ENCODE measurements at places on chromosomes 6 and 20. TPM values are rescaled to one million over a fixed set of nuclear protein-coding genes. Genes with fewer than 3 reads are reported as not detected.
A peak's percentile ranks its signal among the peaks of the same experiment; 100 is the strongest.

GRCh38 chr6:163738304-163738703 is 323.8 kb downstream of the QKI start:
- no peak for DNase-seq

Gene CLPSL2
- total RNA-seq = not detected

GRCh38 chr20:59667981-59668515 is 63.7 kb downstream of the PHACTR3 start:
- DNase-seq = no peak

- no peak for DNase-seq
Observed at GRCh38 chr20:18571578-18571977, 4.3 kb downstream of the SMIM26 start.

GRCh38 chr6:15444081-15444731 is 198.3 kb downstream of the JARID2 start:
- DNase-seq = no peak

GRCh38 chr6:37696220-37696840 is 1.4 kb downstream of the MDGA1 start:
- peak; percentile 66 for DNase-seq

GRCh38 chr6:170038708-170039107 is 252.2 kb downstream of the DLL1 start:
- DNase-seq = no peak

GRCh38 chr20:23227274-23227673 is 123.3 kb upstream of the NXT1 start:
- DNase-seq = no peak

GRCh38 chr20:48782901-48783308 is 44.9 kb downstream of the PREX1 start:
- no peak for DNase-seq

- no peak for DNase-seq
Observed at GRCh38 chr6:145924600-145924999, 39.6 kb downstream of the SHPRH start.

GRCh38 chr6:113184291-113184690 is 672.9 kb upstream of the MARCKS start:
- peak; percentile 94 for DNase-seq

- DNase-seq = no peak
Observed at GRCh38 chr6:109486068-109486467, 3.0 kb upstream of the ZBTB24 start.

Gene ZC3H12D
- 0.17 TPM for total RNA-seq

- DNase-seq = no peak
Observed at GRCh38 chr6:151088599-151088935, 151.2 kb upstream of the AKAP12 start.

- DNase-seq = peak; percentile 3
Observed at GRCh38 chr6:104306211-104306610, 553.5 kb downstream of the HACE1 start.

- DNase-seq = no peak
Observed at GRCh38 chr6:151338651-151339200, 52.6 kb downstream of the ZBTB2 start.

Gene SULF2
- total RNA-seq = 104 TPM

DNA sequence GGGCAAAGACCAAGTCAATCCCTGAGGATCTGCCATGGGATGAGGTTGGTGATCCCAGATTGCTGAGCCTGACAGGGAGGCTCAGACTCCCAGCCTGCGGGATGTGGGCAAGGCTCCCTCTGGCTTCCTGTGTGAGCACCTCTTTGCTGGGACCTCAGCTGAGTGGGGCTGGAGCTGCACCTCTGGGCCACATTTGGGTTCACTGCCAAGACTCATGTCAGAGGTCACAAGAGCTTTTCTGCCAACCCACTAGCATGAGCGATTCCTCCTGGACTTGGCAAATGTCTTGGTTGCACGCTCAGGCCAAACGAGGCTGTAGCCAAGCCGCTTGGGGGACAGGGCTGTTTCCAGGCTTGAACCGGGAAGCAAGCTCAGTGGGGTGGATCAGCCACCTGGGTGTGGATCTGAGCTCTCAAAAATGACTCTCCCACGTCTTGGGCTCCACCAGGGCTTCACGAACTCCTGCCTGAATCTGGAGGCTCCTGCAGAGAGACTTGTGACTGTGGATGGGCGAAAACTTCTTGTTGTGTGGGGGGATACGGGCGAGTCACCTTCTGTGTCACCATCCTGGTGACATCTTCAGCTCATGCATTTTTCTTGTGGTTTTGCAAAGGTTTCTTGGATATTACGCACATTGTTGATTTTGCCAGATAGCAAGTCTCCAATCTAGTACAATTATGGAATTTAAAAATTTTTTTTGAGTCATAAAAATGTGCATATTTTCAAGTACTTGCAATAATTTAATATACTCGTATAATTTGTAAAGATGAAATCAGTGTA is 359.5 kb downstream of the CDH4 start:
- peak; percentile 11 for DNase-seq

- DNase-seq = no peak
Observed at GRCh38 chr6:51616243-51616642, 471.2 kb downstream of the PKHD1 start.

DNA sequence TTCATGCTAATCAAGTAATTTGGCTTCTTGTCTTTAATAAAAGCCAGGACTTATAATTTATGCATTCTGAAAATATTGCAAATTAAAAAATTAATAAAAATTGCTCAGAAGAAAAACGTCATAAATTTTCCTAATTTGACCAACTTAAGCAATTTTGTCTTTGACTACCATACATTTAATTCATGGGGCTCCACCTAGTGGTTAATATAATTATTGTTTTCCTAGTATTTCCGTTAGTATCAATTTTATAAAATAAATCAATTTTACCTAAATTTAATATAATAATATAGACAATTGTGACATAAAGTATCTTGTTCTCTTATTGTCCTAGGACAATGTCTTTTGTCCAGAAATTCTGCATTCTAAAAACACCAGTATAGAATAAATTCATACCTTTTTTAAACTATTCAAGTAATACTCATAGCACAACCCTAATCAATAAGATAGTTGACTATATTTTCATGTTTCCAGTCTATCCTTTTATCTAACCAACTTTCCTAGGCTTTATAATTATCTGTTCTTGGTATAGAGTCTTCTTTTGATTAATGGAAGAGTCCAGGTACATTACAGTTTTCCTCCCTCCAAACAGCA is 319.9 kb downstream of the TRDN start:
- DNase-seq = peak; percentile 14

GRCh38 chr6:85068221-85068620 is 303.8 kb upstream of the TBX18 start:
- DNase-seq = peak; percentile 5

DNA sequence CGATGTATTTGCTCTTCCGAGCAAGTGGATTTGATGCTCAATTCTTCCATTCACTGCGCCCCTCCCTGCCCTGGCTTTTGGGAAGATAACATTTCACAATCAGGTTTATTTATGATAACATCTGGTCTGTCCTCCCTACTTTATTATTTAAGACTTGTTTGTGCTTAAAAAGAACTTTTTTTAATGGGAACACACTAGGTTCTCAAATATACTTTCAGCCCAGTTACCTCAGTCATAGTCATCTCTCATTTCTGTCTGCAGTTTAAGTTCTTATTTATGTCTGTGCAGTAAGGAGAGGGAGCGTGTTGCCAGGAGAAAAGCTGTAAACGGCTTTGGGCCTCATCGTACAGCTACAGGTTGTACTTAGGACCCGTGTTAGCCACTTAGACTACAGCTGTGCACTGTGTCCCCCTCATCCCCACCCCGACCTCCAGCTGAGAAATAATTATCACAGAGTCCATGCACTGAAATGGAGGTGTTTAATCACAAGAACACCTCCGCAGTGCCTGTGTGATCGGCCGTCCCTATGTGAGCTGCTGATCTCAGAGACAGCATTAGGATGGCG is 99.3 kb downstream of the RPP40 start:
- no peak for DNase-seq

DNA sequence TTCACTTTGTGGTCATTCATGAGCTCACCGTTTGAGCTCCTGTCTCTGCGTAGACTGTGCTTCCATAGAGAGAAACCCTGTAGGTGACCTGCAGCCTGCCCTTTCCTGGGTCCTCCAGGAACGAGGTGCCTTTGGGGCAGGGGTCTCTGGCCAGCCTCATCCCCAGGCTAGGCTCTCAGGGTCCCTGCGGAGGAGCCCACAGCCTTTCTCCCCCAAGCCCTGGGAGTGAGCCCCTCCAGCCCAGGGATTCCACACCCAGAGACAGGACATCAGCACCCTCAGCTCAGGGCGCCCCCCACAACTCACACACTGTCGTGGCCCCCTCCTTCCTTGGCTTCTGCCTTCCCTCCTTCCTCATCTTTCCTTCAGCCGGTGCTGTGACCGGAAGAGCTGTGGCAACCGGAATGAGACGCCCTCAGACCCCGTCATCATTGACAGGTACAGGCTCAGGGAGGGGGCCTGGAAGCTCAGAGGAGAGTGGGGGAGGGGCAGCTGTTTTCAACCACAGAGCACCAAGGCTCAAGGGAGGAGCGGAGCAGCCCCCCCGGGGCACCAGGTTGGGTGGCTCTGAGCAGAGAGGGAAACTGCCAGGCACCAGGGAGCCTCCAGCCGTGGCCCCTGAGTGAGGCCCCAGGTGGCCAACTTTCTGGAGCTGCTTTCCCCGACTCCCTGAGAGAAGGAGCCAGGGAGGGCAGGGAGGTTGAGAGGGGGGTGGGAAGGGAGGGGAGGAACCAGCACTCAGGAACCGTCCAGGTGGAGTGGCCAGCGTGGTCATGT is 16.8 kb downstream of the EBF4 start:
- DNase-seq = no peak

DNA sequence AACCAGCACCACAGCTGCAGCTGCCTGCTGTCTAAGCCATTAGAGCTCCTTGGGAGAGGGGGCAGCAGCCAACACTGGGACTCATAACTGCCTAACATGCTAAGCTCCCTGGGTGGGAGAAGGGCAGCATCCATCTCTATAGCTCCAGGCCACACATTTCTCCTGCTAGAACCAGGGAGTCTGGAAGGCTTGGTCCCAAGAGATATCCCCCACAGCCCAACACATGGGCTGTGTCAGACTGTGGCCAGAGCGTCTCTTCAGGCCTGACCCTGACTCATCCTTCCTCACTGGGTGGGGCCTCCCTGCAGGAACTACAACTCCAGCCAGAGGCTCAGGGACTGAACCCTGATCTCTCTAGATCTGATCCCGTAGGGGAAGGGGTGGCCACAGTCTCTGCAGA is 411.1 kb downstream of the HDGFL1 start:
- DNase-seq = peak; percentile 47

GRCh38 chr6:145069966-145070365 is 665.4 kb downstream of the EPM2A start:
- peak; percentile 63 for DNase-seq

DNA sequence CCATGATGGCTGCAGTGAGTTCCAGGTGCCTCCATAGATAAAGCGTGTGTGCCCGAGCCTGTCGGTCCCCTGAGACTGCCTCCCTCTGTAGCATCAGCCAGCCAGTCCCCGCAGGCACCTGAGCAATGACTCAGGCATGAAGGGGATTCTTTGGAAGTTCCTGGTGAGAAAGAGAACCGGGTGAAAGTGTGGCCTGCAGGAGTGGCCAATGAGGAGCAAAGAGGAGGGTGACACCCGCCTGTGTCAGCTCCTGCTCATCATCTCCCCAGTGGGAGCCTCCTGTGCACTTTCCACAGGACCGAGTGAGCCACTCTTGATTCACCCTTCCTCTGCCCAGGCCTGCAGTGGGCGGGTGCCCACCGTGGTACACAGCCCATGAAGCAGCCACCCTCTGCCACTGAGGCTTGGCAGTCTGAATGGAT is 71.2 kb upstream of the PTPN1 start:
- peak; percentile 98 for DNase-seq
